ENCODE measurements at places on chromosomes 2 and 18.

- DNase-seq = no peak
Measured at GRCh38 chr18:61609131-61609530, 275.9 kb downstream of the CDH20 start.

GRCh38 chr2:216765761-216766262 lies 70.5 kb upstream of the IGFBP5 start:
- DNase-seq = no peak

DNA sequence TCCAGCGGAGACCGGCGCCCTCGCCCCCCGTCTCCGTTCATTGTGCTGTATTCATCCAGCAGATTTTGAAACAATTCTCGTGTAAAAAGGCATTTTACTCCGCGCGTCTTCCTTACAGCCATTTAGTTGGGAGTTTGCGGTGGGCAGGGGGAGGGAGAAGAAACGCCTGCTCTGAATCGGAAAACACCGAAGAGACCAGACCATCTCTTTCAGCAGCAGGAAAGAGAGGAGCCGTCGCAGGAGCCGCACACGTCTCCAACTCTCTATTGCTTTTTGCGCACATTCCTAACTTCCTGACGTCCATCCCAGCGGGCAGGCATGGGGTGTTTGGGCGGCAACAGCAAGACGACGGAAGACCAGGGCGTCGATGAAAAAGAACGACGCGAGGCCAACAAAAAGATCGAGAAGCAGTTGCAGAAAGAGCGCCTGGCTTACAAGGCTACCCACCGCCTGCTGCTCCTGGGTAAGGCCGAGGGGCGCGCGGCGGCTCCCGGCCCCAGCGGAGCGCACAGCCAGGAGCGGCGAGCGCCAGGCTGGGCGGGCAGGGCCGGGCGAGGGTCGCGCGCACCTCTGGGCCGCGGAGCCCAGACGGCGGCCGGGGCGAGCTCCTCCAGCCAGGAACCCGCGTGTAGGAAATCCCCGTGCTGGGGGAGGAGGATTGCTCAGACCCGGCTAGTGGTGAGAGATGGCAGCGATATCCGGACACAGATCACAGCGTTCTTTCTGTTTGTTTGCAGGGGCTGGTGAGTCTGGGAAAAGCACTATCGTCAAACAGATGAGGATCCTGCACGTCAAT lies 63.2 kb downstream of the GNAL start:
- no peak for DNase-seq

DNA sequence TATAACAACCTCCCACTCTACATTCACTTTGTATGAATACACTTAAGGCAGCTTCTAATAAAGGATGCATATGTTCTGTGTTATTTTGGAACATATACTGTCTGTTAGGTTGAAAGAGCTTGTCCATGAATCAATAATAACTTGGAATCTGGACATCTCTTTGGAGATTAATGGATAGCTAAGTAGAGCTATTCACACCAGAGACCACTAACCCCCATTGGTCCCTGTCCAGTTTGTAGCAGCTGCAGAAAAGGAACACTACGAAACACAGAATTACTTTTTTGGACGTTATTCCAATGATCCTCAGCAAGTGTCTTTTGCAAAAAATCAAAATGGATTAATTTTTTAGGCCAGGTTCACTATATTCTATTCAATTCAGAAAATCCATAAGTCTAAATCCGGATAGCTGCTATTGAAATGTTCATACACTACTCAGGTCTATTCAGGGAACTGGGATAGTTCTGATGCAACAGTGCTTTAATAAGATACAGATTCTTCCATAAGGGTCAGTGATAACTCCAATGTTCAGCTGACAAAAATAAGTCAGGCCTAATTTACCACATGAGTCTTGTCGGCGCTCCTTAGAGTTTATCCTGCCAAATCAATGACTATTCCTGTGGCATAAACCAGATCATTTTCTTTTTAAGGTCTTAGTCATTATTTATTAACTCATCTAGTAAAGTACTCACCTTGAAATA lies 44.2 kb downstream of the NRXN1 start:
- DNase-seq = no peak

DNA sequence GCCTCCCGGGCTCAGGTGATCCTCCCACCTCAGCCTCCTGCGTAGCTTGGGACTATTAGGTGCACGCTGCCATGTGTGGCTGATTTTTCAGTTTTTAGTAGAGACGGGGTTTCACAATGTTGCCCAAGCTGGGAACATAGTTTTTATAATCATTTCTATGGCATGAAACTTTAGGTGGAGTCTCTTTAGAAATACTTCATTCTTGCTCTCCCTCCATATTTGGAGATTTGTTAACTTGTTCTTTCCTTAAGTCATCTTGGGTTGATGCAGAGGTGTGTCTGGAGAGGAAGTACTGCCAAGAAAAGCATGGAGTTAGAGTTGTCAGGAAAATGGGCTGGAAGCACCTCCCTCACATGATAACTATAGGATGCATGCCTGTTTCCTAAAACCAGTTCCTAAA lies 17.4 kb downstream of the ZNF532 start:
- no peak for DNase-seq

DNA sequence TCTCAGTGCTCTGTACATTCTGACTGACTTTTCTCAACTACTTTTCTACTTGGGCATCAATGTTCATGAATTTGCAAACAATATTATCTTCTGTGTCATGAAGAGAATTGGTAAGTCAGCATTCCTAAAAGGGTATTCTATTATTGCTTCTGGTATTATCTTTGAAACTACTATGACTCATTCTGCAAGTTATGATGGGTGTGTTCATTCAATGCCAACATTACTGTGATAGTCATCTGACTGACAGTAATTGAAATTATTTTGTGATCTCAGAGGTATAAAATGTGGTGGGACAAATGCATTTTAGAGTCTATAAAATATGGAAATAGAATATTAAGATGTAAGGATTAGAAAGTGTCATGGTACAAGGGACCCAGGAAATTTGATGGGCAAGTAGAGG lies 736.0 kb upstream of the CELF4 start:
- DNase-seq = no peak

- DNase-seq = no peak
Measured at GRCh38 chr2:99998651-99999320, 143.6 kb downstream of the AFF3 start.

DNA sequence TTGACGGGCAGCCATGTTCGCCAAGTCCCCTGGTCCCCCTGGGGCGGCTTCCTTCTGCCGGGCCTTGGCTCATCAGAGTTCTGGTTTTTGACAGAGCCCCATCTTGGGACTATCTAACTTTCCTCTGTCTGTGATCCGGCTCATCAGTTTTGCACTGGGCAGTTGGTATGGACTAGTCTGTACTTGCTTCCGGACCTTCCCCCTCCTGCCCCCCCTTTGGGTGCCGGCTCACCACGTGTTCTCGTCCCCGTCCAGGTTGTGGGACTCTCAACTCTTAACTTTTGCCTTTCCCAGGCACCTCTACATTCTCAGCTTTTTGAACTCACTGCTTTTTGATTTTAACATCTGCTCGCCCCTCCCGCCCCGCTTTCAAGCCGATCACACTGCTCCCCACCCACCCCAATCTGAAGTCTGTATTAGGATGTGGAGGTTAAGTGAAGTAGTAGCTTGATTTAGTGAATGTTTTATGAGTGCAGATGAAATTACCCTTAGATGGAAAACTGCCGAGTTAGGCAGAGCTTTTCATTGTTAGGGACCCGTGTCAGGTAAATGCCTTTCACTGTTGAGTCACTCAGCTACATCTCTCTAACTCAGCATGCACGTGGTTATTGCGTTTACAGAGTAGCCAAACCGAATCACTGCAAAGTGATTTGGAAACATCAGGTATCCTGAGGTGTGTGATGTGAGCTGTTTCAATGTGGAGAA lies 874 bp downstream of the WDR43 start:
- no peak for DNase-seq

GRCh38 chr2:100321866-100322820 lies at the start of gene LONRF2:
Gene LONRF2 (minus strand): TSS chr2:100322501. CDS start chr2:100322093, 408 bp downstream.
- no peak for DNase-seq

DNA sequence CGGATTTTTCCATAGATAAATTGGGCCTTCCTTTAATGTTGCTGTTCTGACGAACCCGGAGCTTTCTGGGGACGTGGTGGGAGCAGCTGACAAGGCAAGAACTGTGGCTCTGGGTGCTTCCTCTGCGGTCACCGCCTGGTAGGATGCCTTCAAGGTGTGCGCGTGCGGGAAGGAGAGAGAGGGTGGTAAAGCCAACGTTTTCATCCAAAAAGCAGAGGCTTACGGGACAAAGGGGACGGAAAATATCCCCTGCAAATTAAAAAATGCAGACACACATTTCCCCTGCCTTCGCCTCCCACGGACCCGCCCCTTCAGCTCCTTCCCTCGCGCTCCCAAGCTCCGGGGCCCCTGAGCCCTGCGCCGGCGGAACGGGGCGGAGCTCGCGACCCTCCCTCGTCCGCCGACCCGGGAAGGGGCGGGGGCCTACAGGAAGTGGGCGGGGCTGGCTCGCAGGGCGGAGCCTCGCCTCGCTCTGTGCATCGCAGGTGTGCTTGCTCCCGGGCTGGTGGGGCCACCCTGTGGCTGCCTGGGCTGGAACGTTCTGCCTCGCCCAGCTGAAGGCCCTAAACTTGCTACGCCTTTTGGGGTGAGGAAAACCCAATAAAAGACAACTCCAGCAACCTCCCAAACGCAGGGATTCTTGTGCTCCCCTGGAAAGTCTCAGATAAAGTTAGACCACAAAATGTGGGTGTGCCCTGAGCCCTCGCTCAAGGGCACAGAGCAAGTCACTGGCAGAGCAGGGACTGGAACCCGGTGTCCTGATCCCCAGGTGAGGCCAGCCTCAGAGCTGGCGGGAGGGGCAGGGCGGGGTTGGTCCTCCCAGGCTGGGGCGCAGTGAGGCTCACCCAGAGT lies 25.4 kb upstream of the SLC66A3 start:
- no peak for DNase-seq

GRCh38 chr18:46155641-46156051 lies 51.5 kb downstream of the HAUS1 start:
- DNase-seq = no peak

- DNase-seq = no peak
Measured at GRCh38 chr2:30612371-30612770, 165.3 kb downstream of the LCLAT1 start.

DNA sequence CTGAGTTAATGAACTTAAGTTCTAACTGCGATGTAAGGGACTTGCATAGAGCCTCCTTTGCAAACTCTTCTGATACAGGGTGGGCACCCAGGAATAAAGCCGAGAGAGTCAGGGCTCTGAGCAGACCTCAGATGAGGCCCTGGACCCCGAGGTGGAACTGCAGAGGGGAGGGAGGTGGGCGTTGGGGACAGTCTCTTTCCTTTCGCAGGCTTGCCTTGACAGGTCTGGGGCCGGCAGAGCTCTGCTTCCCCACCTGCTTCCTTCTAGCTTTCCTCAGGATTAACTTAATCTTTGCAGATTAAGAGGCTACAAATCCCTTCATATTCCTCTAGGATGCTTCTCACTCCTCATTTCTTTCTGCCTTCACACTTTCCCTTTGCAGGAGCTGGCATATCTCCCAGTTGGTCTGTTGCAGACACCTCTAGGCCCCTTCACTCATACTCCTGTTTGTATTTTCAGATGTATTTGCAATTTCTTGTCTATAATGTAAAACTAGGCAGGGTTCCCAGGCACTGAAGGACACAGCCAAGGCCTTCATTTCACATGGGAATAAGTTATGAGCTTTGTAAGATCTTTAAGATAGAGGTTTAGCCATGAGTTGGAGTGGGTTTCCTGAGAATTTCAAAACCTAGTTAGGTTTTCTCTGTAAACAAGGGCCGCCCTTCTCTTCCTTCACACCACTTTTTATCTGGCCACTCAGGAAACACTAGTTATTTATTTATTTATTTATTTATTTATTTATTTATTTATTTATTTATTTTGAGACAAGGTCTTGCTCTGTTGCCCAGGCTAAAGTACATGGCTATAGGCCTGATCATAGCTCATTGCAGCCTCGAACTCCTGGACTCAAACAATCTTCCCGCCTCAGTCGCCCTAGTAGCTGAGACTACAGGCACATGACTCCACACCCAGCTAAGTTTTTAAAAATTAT lies 70.9 kb downstream of the MTCL1 start:
- DNase-seq = no peak

- DNase-seq = no peak
Measured at GRCh38 chr2:19352946-19353720, 5.3 kb downstream of the OSR1 start.

DNA sequence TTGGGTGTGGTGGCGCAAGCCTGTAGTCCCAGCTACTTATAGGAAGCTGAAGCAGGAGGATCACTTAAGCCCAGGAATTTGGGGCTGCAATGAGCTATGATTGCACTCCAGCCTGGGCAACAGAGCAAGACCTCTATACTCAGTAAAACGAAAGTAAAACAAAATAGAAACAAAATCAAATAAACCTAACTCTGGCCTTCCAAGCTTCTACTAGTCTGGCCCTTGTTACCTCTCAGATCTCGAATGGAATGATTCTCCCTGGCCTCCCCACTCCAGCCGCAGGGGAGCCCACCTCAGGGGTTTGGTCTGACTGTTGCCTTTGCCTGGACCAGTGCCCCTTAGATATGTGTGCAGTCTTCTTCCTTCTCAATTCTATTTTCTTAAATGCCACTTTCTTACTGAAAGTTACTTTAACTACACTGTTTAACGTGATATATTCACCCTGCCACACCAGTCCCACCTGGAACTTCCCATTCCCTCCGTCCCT lies 160.0 kb upstream of the GCFC2 start:
- DNase-seq = no peak

GRCh38 chr2:25257032-25257552 lies 84.6 kb downstream of the DNMT3A start:
- DNase-seq = no peak

- no peak for DNase-seq
Measured at GRCh38 chr18:49646873-49647272, 85.0 kb downstream of the LIPG start.

DNA sequence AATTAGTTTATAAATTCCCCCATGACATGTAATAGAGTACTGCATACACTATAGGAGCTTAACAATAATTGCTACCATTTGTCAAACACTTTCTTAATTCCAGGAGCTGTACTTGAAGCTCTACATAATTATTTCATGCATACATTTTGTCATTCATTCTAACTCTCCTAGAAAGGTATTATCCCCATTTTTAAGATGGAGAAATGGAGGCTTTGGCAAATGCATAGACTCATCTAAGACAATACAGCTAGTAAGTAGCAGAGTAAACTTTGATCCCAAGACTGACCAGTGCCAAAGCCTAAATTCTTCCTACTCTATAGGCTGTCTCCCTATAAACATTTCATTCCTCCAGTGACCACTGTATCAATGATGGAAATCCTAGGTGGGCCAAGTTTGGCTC lies 42.6 kb upstream of the TMEM247 start:
- no peak for DNase-seq

DNA sequence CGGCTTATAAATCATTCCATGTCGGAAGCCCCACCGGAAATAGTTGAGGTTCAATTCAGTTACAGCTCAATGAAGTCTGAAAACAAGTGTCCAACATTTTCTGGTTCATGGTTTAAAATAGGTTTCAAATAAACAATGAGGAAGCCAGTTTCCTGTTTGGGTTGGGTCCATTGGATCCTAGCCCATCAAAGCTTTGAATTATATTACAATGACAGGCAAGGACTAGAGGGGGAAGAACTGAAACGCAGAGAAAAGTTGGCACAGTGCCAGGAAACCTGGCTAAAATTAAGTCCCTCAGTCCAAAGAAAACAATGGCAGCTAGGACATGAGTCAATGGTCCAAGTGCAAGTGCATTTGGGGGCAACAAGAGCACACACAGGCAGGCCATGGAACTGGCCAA lies 32.0 kb downstream of the SLC14A1 start:
- DNase-seq = no peak

GRCh38 chr2:229419158-229419557 lies 148.1 kb upstream of the PID1 start:
- no peak for DNase-seq
